Skin of body (tissue), 3 donors: ENCODE measurements at places on chromosomes 5 and 9. TPM values are rescaled to one million over a fixed set of nuclear protein-coding genes. Genes with fewer than 3 reads are reported as not detected.

The DIRAS2 gene
- 1.9 TPM for total RNA-seq

The ELL2 gene
- 61.1 TPM for total RNA-seq

The BHMT2 gene
- total RNA-seq = 3.0 TPM

The ZNF883 gene
- total RNA-seq = 2.7 TPM

The SV2C gene
- total RNA-seq = 0.10 TPM

The SLC25A2 gene
- total RNA-seq = 1.4 TPM

The CTNND2 gene
- total RNA-seq = 1.4 TPM

The EPB41L4A gene
- 9.8 TPM for total RNA-seq

The TSSK1B gene
- 0.10 TPM for total RNA-seq
